Omental fat pad (tissue), 4 donors: ENCODE measurements at places on chromosomes 3 and 15.

GRCh38 chr3:36166477-36166876, 213.8 kb upstream of the STAC start:
- DNase-seq = no peak

- DNase-seq = no peak
Measured at GRCh38 chr15:48650931-48651330, 5.4 kb upstream of the FBN1 start.

GRCh38 chr3:195162033-195162669, 108.8 kb downstream of the XXYLT1 start:
- DNase-seq = no peak

- DNase-seq = no peak
Measured at GRCh38 chr15:43408789-43409188, 37.9 kb downstream of the TUBGCP4 start.
